ENCODE measurements at places on chromosomes 3 and 15.

GRCh38 chr3:12286927-12287726 lies 1.7 kb upstream of the PPARG start:
- DNase-seq, result no peak

DNA sequence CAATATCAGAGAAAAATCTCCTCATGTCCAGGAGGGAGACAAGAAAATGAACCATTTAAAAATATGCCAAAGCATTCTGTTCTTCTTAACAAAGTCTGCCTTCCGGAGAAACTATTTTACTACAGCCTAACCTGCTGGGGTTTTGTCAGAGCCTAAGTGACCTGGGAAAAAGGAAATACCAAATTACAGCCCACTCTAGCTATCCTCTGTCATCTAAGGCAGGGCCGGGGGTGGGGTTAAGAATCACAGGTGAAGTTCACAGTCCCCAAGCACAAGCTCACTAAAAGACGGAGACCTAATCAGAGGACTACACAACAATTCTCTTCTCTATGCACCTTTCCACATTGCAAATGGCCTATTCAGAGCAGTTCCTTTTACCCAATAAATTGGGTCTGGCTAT lies 116.6 kb downstream of the TRIM42 start:
- no peak for DNase-seq

- DNase-seq, result no peak
Measured at GRCh38 chr3:154904328-154904727, 175.8 kb upstream of the MME start.

GRCh38 chr15:65690778-65691177 lies 69.0 kb downstream of the SLC24A1 start:
- no peak for DNase-seq

- no peak for DNase-seq
Measured at GRCh38 chr15:53573091-53573490, 186.4 kb downstream of the WDR72 start.

DNA sequence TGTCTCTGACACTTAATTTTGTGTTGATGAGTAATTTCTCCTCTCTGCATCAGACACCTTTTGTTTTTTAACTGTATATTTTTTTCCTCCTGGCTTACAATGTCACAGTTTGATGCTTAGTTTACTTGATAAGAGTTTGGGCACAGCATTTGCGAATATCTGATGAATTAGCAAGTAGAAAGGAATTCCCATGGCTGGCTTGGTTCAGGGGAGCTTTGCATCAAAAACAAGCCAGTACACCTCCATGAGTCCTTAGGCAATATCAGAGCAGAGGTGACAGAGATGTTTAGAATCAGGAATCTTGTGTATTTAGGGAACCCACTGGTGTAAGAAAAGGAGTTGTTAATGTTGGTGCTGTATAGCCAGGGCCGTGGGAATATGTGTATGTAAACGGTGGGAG lies 9.3 kb downstream of the ARHGEF26 start:
- DNase-seq, result no peak

GRCh38 chr3:44411031-44411645 lies 66.3 kb downstream of the ZNF445 start:
- no peak for DNase-seq
